ENCODE measurements at places on chromosomes 12 and 14.

GRCh38 chr14:35133542-35134328, 11.4 kb downstream of the PRORP start:
- DNase-seq: no peak

DNA sequence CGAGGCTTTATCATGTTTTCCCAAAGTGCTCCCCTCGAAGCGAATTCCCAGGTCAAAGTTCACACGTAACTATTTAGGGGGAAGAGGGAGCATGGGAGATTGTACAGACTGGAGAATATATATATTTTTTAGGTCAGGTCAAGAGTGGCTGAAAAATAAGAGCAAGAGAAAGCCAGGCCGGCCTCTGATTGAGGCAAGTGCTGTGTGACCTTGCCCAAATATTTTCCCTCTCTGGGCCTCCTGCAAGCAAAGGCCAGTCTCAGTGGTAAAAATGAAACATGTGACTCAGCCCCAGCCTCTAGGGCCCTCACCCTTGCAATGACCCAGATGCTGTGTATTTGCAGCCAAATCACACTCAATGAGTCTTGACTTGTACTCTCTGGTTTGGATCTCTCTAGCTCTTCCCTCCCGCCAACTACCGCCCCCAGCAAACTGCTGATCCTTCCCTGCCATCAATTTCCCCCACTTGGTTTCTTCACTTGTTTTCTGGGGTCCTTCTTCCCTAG, 34.1 kb downstream of the SMUG1 start:
- no peak for DNase-seq

- no peak for DNase-seq
Observed at GRCh38 chr12:67047634-67048033, 221.5 kb upstream of the CAND1 start.

DNA sequence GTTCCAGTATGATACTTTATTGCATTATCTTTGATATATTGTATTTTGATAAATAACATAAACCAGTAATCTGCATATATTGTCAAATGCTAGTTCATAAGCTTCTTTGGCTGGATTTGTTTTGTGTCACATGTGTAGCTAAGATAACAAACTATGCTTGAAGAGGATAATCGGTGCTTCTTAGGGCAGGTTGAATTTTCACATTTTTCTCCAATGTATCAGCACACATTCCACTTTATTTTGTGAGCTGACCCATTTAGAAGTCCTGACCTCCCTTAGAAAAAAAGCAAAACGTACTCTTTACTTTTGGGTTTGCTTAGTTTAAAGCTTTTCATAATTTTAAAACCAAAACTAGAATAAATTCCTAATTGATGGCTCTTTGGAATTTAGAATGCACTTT, 277.7 kb upstream of the DDHD1 start:
- DNase-seq: no peak

- peak; percentile 82 for DNase-seq
Observed at GRCh38 chr12:52280796-52281560, 6.5 kb downstream of the KRT86 start.

- DNase-seq: no peak
Observed at GRCh38 chr12:32061033-32061432, 45.6 kb upstream of the BICD1 start.

- peak; percentile 13 for DNase-seq
Observed at GRCh38 chr12:4202487-4202886, 71.1 kb upstream of the CCND2 start.

DNA sequence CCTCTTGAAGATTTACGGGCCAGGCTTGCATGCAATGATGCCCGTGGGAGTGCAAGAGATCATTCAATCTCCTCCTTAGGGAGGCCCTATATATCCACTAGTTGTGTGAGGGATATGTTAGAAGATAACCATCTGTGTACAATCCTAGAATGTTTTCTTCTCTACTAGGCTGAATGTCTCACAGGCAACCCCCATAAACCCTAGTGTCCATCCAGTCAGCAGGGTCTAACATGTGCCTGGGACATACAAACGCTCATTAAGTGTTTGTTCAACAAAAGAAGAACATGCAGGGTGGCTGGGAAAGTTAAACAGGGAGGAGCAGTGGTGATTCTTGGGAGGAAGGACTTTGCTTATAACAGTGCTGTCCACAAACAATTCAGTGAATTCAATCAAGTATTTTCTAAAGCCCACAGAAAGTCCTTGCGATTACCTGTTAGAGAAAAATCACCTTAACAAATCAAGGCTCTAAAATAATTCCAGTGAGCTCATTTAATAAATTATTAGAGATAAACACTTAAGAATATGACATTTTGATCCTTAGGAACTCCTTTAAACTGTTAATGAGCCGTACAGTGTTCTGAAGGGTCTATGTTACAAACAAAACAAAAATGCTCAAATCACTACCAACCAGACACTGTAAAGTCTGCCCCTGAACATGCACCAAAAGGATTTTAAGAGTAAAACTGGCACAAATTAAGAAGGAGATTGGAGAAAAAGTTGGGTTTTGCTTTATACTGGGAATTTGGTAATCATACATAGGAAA, 96.6 kb upstream of the FERMT2 start:
- DNase-seq: no peak

DNA sequence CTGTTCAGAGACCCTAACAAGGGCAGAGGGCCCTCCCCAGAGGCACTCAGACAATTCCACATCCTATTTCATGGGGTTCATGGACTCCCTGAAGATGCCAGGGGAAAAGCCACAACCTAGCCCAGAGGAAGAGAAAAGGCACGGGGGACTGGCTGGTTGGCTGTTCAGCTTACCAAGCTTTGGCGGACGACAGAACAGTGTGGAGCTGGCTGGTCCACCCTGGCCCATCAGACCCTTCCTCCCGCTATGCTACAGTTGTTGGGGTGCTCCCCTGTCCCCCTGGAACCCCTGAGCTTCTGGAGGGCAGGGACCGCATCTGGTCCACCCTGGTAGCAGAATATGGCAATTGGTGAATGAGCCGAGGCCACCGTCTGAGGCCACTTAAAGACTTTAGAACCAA, 6.3 kb downstream of the TESC start:
- no peak for DNase-seq

DNA sequence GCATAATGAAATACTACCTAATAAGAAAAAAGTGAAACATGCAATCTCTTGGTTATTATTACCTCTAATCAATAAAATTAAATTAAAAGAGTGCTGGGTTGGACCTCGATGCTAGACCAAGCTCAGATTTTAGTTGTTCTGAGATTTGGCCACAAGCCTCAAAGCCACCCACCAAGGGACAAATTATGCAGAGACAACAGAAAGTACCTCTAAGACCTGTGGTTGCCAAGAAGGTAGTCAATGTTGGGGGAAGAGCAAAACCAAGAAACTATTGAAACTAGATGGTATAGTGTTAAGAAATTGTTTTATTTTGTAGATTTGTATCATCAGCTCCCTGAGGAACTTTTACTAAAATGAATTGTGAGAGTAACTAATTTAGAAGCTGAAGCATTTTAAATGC, 43.8 kb upstream of the ARID2 start:
- no peak for DNase-seq

GRCh38 chr12:76976777-76977382, 88.5 kb downstream of the E2F7 start:
- DNase-seq: no peak

GRCh38 chr12:14931359-14931758, 7.0 kb downstream of the ERP27 start:
- no peak for DNase-seq

DNA sequence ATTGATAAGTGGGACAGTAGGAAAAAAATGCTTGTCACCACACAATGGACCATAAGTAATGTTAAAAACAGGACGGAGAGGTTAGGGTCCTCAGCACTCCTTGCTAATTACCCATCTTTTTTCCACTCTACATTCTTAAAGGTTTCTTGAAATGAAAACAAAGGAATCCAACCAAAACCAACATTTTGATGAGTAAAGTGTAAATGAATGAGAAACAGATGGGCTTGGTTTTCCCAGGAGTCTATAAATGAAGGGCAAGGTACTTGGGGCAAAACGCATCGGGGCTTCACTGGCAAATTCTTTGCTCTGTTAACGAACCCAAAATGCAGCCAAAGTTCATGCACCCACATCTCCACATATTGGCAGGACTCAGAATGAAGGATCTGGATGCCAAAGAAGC, 129.2 kb upstream of the BMP4 start:
- no peak for DNase-seq

DNA sequence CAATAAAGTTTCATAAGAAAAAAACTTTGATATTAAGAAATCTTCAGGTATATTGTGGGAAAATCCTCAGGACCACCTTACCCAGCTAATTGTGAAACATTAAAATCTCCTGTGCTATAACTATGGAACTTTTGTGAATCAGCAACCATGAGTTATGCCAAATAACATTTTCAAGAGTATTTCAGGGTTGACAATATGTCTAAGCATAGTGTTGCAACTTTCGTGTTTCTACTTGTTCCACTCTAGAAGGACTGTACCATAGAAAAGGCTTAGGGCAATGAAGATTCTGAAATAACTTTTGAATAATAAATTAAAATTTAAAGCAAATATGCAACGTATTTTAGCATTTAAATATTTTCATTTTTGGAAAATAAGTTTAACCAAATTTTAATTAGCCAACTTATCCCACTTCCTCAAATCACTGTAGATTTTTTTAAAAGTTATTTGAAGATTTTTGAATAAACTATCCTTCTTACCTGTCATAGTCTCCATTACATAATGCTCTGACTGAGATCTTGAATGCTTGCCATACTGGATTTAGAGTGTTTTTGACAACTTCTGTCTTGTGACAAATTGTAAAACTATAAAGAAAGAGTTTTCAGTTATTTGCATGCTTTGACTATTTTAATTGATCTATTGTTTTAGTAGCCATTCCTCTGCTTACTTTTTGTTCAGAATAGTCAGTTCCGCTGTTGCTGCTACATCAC, 143.6 kb downstream of the CPNE8 start:
- DNase-seq: no peak

GRCh38 chr12:53660041-53660440, 15.8 kb downstream of the ATP5MC2 start:
- DNase-seq: no peak

DNA sequence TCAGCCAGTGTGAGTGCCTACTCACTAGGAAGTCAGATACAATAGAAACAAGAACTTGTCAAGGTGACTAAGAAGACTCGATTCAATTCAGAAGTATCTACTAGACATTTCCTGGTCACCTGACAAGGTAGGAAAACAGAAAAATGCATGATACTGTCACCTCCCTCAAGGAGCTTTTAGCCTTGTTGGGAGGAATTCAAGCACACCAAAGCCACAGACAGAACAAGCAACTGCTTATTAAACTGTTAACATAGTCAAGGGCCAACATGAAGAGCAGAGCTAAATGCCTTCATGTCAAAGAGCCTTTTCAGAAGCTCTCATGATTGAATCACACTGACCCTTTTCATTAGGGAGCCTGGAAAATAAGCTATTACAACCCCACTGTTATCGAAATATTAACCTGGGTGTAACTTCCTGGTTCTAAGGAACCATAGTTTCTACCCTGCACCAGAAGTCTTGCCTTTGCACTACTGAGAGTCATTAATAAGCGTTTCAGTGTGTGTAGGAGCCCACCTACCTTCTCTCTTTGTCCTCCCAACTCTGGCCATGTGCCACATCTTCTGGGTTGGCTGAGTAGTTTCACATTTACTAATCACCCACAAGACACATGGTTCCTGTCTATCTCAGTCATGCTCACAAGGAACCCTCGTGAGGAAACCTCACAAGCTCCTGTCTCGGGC, 31.0 kb upstream of the LGALS3 start:
- DNase-seq: no peak

GRCh38 chr12:112025808-112026375, 12.7 kb downstream of the ERP29 start:
- no peak for DNase-seq

DNA sequence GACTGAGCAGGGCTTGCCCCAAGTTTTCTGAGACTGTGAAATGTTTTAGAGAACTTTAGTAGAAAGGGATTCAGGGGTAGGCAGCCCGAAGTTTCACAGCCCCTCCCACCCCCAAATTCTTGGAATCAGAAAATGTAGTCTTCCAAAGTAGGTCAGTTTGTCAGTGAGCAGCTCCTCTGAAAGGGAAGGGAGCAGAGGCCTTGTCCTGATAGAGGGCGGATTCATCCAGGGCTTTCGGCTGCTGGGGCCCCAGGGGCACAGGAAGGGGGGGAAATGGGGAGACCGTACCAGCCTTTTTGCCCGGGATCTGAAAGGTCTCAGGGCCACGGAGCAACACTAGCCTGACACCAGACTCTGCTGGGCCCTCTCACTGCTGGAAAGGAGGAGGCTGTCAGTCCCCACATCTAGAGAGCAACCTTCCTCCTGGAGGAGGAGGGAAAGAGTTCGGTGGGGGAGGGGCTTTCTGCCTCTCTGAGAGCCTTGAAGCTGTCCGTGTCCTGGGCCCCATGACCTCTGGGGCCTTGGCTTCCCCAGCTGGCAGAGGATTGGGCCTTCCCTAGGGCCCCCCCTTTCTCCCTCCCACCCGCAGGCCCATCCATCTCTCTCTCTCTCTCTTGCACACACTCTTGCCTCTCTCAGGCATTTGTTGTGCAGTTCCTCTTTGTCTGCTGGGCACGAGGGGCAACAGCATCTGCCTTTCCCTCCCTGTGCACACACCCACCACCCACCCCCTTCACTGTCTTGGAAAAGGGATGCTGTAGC, at the start of gene IKZF4:
IKZF4 (plus strand) TSS at position 621 of the 762 bp plus-strand sequence. CDS start 451 bp downstream, outside the sequence.
- DNase-seq: no peak

DNA sequence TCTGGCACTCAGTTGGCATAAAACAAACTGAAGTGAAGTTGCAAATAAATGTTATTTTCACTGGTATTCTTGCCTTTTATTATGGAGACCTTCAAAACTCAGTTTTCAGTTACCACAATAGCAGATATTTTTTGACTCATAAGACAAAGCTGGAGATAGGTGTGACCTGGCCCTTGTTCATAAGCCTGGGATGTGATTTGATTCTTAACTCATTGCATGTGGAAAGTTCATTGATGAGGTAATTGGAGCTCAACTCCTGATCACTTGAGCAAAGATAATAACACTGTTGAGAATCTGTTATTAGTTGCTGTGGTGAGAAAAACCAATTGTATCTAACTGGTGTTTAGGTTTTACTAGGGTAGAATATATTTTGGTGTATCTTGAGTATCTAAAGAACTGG, 105.1 kb downstream of the AEBP2 start:
- DNase-seq: no peak

GRCh38 chr14:101069228-101069549, 165.7 kb upstream of the RTL1 start:
- no peak for DNase-seq
